ENCODE measurements at places on chromosomes 6 and 20.

- no peak for DNase-seq
- H3K4me1 ChIP-seq, result no peaks in the 10 kb centered on the region
- H3K27me3 ChIP-seq, result no peaks in the 10 kb centered on the region
- no peaks in the 10 kb centered on the region for H3K36me3 ChIP-seq
- no peak overlapping the region for H3K27ac ChIP-seq
Measured at GRCh38 chr6:53641348-53641747, 24.2 kb downstream of the KLHL31 start.

DNA sequence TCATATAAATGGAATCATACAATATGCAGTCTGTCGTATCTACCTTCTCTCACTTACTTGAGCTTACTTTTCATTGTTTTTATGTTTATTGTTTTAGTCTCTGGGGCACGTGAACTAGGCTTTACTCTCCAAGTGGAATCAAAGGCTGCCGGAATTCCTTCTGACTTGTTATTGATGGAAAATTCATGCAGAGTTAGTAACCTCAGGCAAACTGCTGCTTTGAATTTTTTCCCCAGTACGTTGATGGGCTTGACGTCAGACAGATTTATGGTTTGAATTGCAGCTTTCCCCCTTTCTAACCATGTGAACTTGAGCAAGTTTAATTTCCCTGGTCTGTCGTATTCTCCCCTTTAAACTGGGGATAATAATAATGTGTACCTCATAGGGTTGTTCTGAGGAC is 68.6 kb downstream of the ZDHHC14 start:
- no peaks in the 10 kb centered on the region for H3K36me3 ChIP-seq
- H3K4me3 ChIP-seq, result no peak overlapping the region
- H3K27ac ChIP-seq, result no peak overlapping the region
- H3K27me3 ChIP-seq, result no peaks in the 10 kb centered on the region

GRCh38 chr20:36462440-36463211 is 78.7 kb upstream of the MYL9 start:
- peaks cover 2% of the 10 kb centered on the region for H3K36me3 ChIP-seq
- H3K27me3 ChIP-seq, result no peaks in the 10 kb centered on the region
- no peak for DNase-seq

GRCh38 chr6:37277001-37277409 is 19.1 kb upstream of the TMEM217 start:
- H3K27ac ChIP-seq, result no peak overlapping the region
- H3K36me3 ChIP-seq, result no peaks in the 10 kb centered on the region
- no peaks in the 10 kb centered on the region for H3K4me1 ChIP-seq
- no peak overlapping the region for H3K4me3 ChIP-seq
- DNase-seq, result no peak

All from neuronal stem cell (in vitro differentiated cells).